T-helper 2 cell (primary cell): ENCODE measurements at places on chromosomes 6 and 20.

- DNase-seq: no peak
These were observed 62.2 kb upstream of the CLDN20 start for GRCh38 chr6:155201461-155202226.

GRCh38 chr6:53931086-53931485 is 136.3 kb downstream of the LRRC1 start:
- no peak for DNase-seq

DNA sequence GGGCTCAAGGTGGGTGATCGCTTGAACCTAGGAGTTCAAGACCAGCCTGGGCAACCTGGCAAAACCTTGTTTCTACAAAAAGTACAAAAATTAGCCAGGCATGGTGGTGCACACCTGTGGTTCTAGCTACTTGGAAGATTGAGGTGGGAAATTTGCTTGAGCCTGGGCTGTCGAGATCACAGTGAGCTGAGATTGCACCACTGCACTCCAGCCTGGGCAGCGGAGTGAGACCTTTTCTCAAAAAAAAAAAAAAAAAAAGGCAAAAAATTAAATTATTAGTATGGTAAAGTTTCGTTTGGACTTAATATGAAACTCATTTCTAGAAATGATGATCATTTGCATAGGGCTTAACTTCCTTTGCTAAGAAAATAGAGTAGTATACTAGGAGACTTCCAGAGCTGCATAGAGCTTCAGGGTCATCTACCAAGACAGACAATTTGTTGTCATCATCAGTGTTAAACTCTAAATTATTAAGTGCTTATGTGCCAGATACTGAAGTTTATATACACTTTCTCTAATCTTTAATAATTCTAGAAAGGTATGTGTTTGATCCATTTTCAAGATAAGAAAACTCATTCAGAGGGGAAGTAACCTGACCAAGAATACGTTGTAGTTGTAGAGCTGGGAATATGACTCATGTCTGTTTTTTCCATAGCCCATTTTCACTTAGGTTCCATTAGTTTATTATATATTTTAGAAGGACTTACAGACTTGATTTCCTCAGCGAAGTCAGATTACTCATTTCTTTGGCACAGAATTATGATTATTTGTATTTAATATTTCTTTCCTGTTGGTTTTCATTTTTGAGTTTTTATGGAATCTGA is 84.5 kb downstream of the SLC16A10 start:
- no peak for DNase-seq

- no peak for DNase-seq
These were observed 129.0 kb downstream of the KIF16B start for GRCh38 chr20:16444057-16444777.

DNA sequence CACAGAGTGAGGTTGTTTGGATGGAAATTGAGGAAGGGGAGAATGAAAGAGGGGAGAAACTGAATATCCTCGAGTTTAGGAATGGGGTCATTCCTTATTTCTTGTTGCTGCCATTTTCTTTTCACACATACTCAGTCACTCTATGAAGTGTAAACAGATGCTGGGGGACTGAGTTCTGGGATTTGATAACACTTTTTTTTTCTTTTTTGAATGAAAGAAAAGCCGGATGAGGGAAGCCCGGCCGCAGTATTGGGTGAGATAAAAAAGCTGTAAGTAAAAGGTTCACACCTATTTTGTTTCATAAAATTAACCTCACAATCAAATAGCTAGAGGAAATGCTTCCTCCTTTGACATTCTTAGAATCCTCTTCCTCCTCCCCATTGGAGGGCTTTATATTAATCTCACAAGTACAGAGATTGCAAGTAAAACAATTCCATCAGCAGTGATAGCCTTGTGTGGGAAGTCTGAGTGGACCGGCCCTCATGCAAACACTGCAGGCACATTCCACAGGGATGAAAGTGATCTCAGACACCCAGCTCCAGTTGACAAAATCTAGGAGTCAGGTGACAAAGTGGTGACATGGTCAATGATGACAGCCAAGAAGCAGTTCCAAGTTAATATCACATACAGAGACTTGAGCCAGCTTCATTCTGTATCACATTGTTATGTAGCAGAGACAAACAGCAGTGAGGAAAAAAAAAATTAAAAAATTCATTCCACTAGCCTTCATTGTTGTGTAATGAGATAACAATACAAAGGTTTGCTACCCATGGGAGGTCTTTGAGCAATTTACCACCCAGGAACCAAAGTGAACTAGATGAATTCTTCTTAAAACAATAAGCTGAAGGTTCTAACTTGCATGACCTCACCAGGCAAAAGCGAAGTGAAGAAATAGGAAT is 391.1 kb upstream of the HSF2 start:
- no peak for DNase-seq

GRCh38 chr6:11317885-11318771 is 85.7 kb upstream of the NEDD9 start:
- DNase-seq: peak; percentile 37

- no peak for DNase-seq
These were observed 112.1 kb downstream of the ASXL1 start for GRCh38 chr20:32470025-32470861.

DNA sequence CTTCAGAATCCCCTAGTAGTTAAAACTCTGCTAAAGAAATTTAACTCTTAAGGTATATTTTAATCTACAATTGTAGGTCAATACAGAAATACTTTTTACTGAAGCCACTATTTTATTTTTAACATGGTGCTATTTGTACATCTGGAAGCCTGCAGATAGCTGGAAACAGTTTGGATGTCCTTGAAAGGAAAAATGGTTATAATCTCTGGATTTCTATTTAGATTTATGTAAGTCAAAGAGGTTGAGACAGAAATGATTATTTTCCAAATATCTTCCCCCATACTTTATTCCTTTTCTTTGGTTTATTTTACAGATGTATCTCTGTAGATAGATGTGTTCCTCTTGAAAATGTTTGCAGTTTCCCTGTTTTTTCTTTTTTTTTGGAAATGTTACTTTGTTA is 1002.2 kb downstream of the KIF16B start:
- no peak for DNase-seq

- no peak for DNase-seq
These were observed 7.4 kb downstream of the FRMD1 start for GRCh38 chr6:168071620-168072019.

DNA sequence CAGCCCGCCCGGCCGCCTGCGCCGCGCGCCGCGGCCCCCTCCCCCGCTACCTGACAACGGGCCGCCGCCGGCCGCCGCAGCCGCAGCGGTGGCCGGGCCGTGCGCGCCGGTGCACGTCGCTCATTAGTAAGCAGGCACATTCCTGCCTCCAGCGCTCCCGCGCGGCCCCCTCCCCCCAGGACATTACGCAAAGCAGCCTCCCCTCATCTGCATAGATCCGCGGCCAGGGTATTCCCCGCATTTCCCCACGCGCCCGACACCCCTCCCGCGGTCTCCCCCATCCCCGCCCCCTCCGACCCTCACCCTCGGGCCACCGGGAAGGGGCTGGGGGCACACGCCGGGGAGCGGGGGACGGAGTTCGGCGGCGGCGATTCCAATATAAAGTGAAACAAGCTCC is at the start of gene HIVEP2:
HIVEP2 (minus strand) TSS at position 128 of the 397 bp plus-strand sequence. CDS start 170,438 bp downstream, outside the sequence.
- DNase-seq: peak; percentile 82

GRCh38 chr6:71733970-71734899 is 152.1 kb upstream of the RIMS1 start:
- no peak for DNase-seq

- no peak for DNase-seq
These were observed 193.5 kb downstream of the LRFN2 start for GRCh38 chr6:40393641-40394040.

DNA sequence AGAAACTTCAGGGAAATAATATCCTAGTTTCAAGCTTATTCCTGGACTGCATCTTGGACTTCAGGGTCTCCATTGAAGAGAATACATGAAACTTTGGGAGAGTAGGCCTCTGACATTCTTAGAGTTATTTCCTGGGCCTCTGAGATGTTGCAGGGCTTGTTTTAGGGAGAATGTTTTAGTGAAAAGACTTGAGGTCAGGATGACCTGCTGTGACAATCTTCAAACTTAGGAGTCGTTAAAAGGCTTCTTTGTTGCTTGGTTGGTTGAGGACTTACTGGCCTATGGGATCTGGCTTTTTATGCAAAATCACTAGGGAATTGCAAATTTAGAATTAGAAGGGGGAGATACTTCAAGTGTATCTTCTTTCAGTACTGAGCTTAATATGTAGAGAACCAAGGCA is 613.2 kb upstream of the FLRT3 start:
- no peak for DNase-seq

DNA sequence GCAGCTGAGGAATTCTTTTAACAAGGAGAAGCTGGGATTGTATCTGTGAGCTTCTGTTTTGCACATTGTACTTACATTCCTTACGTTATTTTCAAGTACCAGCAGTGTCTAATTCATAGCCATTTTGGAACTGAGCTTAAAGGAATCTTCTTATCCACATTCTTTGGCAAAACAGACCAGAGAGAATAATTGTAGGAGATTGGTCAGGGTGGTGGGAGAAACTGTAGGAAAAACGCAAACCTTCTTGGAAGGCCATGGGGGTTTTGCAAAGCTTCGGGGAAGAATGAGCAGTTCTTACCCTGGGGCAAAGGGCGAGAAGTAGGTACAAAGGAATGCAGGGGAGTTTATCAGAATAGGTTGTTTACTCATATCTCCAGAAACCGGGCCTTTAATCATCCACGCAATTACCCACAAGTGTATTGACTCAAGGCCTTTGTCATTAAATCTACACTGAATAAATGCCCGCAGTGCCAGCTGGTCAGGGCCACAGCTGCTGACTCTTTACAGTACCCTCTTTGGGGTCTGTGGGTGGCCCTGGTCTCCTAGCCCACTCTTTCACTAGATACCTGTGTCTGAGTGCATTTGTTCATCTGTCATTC is 39.6 kb upstream of the SPTLC3 start:
- DNase-seq: no peak

DNA sequence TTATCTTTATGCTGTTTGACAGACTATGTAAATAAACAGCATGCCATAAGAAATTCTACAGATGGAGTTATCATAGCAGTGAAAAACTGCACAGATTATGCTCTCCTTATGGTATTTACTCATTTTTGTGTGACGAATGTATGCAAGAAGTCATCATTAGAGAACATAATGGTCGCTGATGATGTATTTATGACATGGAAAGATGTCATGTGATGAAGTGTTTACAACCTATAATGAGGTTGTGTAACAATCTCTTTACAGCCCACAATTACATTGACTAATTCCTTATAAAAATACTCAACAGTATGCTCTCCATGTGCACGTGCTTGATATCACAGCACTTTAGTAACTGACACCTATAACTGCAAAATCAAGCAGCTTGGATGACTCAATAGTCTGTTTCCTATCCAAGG is 192.4 kb downstream of the BMP2 start:
- DNase-seq: no peak

GRCh38 chr6:9399916-9400315 is 964.6 kb upstream of the SLC35B3 start:
- no peak for DNase-seq

DNA sequence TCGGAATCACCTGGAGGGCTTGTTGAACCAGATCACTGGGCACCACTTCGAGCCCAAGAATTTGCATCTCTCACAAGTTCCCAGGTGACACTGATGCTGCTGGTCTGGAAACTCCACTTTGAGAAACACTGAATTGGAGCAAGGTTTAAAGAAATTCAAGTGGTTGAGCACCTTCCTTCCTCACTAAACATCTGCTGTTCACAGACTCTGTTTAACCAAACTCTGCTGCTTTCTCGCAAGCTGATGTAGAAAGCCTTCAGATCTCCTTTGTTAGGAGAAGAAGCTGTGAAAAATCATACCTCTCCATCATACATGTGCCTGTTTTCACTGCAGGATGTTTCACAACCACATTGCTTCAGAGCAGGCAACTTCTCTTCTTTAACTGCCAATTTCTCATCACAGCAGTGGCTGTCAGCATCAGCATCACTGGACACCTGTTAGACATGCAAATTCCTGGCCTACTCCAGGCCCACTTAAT is 87.5 kb upstream of the TOP1 start:
- DNase-seq: no peak

- no peak for DNase-seq
These were observed 120.9 kb upstream of the RPS6KA2 start for GRCh38 chr6:166747644-166748595.

- no peak for DNase-seq
These were observed 323.2 kb downstream of the ADGRB3 start for GRCh38 chr6:68958327-68958726.
